Stimulated activated CD4-positive, alpha-beta T cell treated with anti-CD3 and anti-CD28 coated beads, Interleukin-2, amount 100 ng/mL, for 24 hours (primary cell): ENCODE measurements at places on chromosomes 3 and 15.

DNA sequence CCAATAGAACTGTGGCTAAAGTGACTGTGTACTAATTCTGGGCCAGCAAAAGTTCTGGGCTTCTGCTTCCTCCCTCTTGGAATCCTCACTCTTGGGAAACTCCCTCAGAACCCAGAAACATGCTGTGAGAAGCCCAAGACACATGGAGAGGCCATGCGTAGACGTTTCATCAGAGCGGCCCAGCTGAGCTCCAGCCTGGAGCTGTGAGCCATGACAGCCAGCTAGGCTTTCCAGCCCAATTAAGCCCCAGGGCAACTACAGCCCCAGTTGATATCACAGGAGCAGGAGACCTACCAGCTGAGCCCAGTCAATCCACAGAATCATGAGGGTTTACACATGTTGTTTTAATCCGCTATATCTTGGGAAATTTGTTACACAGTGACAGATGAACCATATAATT is 43.6 kb upstream of the CNOT10 start:
- DNase-seq = no peak

- no peak for DNase-seq
Measured at GRCh38 chr3:134659391-134660045, 8.7 kb upstream of the KY start.

GRCh38 chr3:14225421-14225820 is 46.8 kb downstream of the LSM3 start:
- DNase-seq = no peak

DNA sequence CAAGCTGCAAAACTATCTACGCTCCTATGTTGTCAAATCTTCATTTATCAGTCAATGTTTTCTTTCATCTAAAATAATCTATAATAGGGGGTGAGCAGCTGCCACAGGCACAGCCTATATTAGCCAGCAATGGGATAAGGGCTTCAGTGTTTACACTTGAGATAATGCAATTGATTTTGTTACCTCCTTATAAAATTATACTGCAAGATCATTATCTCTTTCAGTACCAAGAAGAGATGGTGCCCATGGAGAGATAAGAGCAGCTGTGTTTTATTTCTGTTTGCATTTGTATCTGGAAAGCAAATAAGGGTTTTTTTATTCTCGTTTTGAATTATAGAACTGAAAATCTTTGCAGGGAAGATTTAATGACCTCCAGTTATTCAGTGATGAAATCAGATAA is 68.9 kb downstream of the PLD1 start:
- no peak for DNase-seq

GRCh38 chr3:20054549-20054987 is 14.3 kb downstream of the KAT2B start:
- peak; percentile 62 for DNase-seq

GRCh38 chr3:153339065-153339464 is 177.0 kb downstream of the RAP2B start:
- DNase-seq = no peak

- DNase-seq = peak; percentile 46
Measured at GRCh38 chr3:150761831-150762661, 923 bp downstream of the SIAH2 start.

DNA sequence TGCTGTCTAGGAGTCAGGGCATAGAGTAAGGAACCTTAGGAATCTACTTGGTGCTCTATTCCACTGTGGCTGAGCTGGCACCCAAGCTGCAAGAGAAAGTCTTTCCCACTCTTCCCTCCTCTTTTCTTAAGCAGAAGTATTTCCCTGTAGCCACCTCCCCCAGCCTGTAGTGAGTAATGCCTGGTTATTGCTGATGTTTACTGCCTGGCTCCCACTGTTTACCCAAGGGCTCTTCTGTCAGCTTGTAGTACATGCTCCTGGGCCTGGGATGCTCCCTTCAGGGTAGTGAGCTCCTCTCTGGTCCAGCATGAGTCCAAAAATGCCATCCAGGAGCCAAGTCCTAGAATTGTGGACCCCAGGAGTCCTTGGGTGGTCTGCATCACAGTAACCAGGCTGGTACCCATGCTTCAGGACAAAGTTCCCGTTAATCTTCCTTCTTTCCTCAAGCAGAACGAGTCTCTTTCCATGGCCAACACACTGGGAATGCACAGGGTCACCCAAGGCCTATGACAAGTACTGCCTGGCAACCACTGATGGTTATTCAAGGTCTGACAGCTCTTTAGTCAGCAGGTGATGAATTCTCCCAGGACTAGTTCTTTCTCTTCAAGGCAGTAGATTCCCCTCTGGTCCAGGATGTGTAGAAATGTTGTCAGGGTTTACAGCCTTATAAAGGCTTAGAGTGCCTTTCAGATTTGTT is 17.6 kb downstream of the GALK2 start:
- no peak for DNase-seq

- no peak for DNase-seq
Measured at GRCh38 chr3:133880287-133880686, 15.4 kb downstream of the RAB6B start.

- DNase-seq = no peak
Measured at GRCh38 chr3:54045061-54045815, 77.1 kb upstream of the CACNA2D3 start.

GRCh38 chr15:67157521-67158252 is 92.3 kb downstream of the SMAD3 start:
- no peak for DNase-seq

DNA sequence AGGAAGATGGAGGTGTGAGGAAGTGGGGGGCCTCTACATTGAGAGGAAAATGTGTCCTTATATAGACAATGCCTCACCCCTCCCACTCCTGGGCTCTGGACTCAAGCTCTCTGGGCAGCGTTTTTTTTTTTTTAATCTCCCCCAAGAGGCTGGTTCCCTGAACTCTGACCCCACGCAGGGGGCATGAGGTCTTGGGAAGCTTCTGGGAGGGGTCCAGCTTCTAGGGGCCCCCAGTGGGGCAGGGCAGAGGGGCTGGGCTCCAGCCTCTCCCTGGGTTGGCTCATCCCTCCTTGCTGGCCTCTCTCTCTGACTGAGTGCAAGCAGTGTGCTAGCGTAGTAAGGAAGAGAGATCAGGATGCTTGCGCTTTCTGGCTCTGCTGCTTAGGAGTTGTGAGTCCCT is 101.4 kb upstream of the HACD2 start:
- no peak for DNase-seq
